ENCODE measurements at places on chromosomes 6 and 20.

- DNase-seq, result peak; percentile 65
Observed at GRCh38 chr6:11330413-11330760, 97.9 kb upstream of the NEDD9 start.

DNA sequence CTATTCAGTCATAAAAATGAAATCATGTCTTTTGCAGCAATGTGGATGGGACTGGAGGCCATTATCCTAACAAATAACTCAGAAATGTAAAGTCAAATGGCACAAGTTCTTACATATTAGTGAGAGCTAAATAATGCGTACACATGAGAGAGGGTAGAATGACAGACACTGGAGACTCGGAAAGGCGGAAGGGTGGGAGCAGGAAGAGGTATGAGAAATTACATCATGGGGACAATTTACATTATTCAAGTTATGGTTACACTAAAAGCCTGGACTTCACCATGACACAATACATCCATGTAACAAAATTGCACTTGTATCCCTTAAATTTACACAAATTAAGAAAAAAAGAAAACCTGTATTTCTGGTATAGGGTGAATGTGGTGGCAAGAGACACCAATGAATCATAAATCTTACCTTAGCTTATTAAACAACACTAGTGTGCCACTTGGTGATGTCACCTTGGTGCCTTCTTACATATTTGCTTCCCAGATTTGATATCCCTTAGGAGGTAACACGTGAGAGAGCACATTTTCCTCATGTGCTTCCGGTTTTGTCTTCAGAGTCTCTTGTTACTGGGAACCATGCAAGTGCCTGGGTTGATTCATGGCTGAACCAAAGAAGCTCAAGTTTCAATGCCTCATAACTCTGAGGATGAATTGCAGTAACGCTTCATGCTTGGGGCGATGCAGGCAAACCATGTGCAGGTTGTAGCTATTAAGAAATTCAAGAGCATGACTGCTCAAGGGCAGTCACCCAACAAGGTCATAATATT, 84.6 kb downstream of the DCDC2 start:
- no peak for DNase-seq

DNA sequence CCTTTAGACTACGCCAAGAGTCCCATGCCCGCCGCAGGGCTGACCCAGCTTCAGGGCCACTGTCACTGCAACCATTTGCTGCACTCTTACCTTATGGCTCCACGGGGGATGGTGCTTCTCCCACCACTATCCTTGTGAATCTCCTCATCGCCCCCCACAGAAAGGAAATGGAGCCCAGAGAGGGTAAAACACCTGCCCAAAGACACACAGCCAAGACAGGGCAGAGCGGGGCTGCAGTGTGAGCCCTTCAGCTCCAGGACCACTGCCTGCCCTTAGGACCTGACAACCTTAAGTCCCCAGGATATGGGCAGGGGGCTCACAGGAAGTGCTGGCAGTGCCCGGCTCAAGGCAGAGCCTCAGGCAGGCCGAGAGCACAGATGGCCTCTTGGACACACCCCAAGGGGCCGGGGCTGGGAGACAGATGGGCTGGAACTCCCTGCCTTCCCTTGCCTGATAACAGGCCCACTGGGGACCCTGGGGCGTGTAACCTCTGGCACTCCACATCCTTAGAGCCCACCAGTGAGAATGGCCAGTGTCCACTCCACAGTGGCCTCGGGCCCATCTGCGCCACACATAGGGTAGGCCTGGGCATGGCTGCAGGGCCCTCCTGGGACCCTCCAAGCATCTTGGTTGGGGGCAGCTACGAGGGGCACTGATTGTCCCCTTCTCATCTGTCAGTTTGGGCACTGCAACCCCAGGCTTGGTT, 265.2 kb downstream of the TAF4 start:
- no peak for DNase-seq

DNA sequence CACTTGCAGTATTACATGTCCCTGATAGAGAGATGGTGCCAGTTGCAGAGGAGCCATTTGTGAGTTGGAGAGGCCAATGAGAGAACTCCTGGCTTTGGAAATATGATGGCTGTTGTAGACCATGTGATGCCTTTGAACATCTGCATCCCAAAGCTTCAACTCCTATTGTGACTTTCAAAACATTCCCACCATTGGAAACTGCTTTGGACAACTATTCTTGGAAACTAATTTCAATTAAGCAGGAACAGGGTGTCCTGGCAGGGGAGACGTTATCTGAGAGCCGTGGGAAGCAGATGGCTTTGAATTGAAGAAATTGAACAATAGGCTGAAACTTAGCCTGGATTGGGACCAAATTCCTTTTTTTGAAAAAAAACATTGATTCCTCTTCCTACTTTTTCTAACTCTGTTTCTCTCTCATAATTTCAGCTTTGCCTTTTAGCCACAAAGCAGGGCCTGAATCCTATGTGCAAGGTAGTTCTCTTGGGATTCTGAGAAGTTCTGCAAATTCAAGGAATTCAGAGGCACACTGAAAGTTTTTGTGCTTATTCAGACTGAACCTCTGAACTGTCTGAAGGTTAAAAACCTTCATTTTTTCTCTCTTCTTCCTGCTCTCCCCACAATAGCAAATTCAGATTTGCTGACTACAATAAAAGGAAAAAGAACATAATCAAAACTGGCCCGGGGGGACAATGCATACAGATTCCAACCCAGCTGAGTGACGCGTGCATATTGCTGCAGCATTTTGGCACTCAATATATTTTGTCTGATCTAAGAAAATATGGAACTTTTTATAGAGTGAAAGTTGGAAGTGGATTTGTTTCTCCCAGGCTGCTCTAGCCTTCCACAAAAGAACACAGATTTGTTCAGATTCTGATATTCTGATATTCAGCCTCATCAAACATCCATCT, 720.4 kb upstream of the CHD6 start:
- DNase-seq, result no peak

DNA sequence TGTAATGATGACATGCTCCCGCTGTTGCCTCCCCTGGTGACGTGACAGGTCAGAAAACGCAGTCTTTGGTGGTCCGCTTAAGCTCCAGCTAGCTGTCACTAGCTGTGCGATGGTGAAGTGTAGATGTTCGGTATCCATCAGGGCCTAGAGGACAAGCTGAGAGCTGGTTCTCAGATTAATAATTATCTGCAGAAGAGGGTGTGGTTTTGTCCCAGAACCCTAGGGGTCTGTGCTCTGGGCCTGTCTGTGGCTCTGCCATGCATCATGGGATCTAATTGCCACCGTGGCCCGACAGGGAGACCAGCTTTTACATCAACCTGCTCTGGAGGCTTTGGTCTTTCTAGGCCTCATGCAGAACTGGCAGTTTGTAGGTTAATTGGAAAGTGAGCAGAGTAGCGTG, 34.1 kb downstream of the ERMARD start:
- no peak for DNase-seq

- no peak for DNase-seq
Observed at GRCh38 chr6:160247457-160247883, 11.2 kb downstream of the SLC22A2 start.

GRCh38 chr20:62907384-62908317, 18.7 kb downstream of the DIDO1 start:
- DNase-seq, result peak; percentile 59

DNA sequence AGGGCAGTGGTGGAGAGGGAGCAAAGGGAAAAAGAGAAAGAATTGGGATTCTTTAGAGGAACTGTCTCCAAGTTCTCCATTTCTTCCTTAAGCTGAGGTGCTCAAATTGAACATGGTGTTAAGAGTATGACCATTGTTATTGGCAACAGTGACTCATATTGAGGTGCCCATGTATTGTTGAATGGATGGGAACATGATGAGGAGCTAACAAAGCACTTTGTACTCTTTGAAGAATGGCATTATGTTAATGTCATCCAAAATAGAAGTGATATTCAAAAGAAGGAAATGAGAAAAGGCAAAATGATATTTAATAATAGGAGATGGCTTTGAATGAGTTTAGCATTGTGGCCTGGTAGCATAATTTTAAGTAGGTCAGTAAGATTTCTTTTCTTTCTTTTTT, 261.1 kb downstream of the QKI start:
- DNase-seq, result no peak

DNA sequence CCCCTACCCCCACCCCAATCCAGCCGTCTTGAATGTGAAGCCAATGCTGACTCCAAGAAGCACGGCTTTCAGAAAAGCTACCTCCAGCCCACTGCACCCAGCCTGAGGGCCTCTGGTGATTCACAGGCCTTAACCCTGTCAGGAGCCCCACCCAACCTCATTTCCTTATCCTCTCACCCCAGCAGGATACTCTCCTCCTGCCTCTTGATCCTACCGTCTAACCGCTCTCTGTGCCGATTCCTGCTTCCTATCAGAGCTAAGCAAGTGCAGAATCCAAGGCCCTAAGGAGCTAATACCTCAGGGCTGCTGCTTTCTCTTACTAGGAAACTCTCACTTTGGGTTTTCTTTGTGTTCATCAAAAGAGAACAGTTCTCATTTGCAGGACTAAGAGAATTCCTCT, 47.2 kb downstream of the TRERF1 start:
- no peak for DNase-seq

Measured in common myeloid progenitor, CD34-positive (primary cell).